T-helper 9 cell (primary cell): ENCODE measurements at places on chromosomes 3 and 15.

DNA sequence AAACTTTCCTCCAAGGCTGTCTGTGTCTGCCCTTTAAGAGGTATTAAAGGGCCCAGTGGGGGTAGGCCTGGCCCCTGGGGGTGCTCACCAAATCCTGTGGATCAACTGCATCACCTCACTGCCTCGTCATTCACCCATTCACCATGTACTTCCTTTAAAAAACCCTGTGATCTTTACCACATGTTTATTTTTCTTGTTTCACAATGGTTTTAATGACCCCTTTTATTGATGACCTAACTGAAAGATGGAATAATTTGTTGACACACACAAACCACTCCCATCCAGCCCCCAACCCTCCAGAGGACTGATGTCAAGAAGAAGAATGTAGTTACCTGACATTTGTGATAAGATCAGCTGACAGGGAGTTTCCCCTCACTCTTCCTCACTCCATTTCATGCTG lies 40.8 kb downstream of the KCNAB1 start:
- peak; percentile 5 for DNase-seq

- no peak for DNase-seq
Measured at GRCh38 chr15:99536422-99537040, 29.3 kb upstream of the MEF2A start.

GRCh38 chr3:12115849-12116248 lies 42.9 kb downstream of the TIMP4 start:
- no peak for DNase-seq

DNA sequence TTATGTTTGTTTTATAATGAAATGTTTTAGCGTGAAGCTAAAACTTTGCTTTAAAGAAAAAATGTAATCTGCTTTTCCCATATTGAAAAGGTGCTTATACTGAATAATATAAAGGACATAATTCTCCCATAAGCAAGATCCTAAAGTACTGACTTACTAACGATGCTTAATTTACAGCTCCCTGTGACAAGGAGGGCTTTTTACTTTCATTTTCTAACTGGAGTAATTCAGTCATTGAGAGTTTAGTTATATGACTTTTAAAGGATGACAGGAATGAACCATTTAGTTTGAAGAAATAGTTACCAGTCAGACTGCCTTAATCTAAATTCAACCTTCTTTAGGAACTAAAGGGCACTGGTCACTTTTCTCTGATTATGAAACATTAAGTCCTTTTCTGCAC lies 19.3 kb upstream of the ZPLD1 start:
- no peak for DNase-seq
